ENCODE measurements at places on chromosomes 1 and 21. TPM values are rescaled to one million over a fixed set of nuclear protein-coding genes. Genes with fewer than 3 reads are reported as not detected.

The CEP85 gene
- 20.8 TPM for total RNA-seq

The AKNAD1 gene
- not detected for total RNA-seq

GRCh38 chr21:15329191-15329590 is 264.4 kb upstream of the NRIP1 start:
- DNase-seq = no peak

- DNase-seq = no peak
Measured at GRCh38 chr1:61618755-61619154, 106.2 kb downstream of the TM2D1 start.

GRCh38 chr1:53681977-53682685 is 56.8 kb downstream of the GLIS1 start:
- DNase-seq = peak; percentile 60

Data from progenitor cell of endocrine pancreas (in vitro differentiated cells).